ENCODE measurements at places on chromosomes 3 and 15.

GRCh38 chr15:51172193-51172592 lies 77.5 kb upstream of the TNFAIP8L3 start:
- DNase-seq: no peak

DNA sequence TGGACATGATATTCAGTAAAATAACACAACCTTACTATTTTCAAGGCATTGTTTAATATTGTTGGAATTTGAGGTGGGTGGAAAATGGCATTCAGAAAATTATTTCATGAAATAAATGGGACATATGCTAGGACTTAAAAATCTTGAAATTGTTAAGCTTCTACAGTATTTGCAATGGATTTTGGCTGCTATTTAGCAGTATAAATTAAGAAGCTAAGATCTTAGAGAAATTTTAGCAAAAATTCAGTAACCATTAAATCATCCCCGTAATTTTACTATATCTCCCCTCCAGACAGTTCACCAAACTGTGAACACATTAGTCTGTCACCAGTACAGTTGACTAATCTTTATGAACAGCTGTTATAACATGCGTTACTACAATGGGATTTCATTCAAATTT lies 8.2 kb downstream of the DIPK2A start:
- no peak for DNase-seq

- DNase-seq: no peak
Measured at GRCh38 chr15:93452537-93453211, 363.7 kb upstream of the RGMA start.

GRCh38 chr3:33557279-33557678 lies 117.1 kb upstream of the UBP1 start:
- DNase-seq: no peak

DNA sequence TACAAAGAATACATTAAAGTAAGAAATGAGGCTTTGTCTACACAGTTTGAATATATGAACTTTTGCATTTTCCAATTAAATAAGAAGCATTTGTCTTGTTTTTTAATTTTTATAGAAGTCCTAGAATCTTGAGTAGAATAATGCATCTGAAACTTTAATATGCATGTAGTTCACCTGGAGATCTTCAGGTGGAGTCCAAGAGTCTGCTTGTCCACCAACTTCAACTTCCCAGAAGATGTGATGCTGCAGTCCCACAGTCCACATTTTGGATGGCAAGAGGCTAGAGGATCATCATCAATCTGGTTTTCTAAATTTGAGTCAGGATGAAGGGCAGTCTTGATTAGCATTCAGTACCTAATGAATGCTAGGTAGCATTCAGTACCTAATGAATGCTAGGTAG lies 357.6 kb upstream of the SOX2 start:
- DNase-seq: no peak

All from activated CD4-positive, alpha-beta T cell treated with anti-CD3 and anti-CD28 coated beads for 4 hours (primary cell).